GM13977 (cell line): ENCODE measurements at places on chromosomes 3 and 15.

DNA sequence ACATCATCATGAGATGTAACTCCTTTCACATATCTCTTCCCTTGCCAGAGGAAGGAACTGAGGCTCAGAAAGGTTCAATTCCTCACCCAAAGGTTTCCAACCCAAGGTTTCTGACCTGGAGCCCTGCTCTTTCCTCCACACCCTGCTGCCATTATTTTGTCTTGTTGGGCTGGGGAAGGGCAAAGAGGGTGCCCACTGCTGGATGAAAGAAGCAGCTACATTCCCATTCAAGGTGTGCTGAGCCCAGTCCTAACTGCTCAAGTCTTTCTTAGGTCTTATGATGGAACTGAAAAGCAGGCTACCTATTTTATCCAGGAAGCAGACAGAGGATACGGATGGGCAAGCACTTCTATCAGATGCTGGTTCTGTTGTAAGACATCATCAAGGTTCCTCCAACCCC lies 258.0 kb upstream of the CTDSPL start:
- no peak for DNase-seq

DNA sequence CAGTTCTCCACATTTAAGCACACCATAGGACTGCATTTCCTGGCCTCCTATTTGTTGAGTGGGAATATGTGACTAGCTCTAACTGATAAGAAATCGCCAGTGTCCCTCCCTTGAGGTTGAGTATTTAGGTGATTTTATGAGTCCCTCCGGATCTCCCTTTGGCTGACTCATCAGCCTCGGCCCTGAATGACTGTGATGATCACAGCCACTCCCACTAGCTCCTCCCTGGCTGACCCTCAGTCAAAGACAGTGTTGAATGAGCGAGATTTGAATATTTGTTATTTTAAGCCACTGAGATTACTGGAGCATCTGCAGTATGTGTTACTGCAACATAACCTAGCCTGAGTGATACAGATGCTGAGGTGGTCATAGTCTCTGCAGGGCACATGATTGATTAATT lies 515.3 kb downstream of the EPHB1 start:
- DNase-seq: no peak

DNA sequence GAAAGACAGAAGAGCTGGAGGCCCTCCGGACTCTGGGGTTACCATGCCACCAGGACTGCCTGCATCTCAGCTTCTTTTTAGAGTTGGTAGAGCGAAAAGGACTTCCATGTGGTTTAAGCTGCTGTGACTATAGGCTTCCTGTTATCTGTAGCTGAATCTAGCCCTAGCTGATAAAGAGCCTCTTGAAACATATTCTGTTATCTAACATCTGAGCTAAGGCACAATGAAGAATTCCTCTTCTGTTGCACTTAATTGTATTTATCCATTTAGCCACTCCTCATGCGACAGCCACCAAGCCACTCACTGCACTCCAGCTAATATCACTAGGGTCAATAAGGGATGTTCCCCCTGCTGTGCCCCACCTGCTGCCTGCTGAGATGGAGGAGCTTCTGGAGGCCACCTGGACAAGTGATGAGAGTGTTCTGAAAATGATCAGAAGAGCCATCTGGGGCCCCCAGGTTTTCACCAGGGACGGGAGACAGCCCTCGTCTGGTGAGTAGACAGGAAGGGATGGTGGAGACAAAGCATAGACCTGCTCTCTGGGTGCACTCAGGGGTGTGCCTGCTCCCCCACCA lies 94.6 kb upstream of the PLXNA1 start:
- DNase-seq: no peak

GRCh38 chr3:127750226-127751031 lies 71.9 kb downstream of the MGLL start:
- peak; percentile 55 for DNase-seq

GRCh38 chr3:31550452-31551251 lies 17.9 kb downstream of the STT3B start:
- DNase-seq: no peak

- no peak for DNase-seq
Observed at GRCh38 chr15:73287019-73287418, 81.7 kb downstream of the HCN4 start.

- no peak for DNase-seq
Observed at GRCh38 chr15:58232281-58233065, 94.3 kb downstream of the AQP9 start.

GRCh38 chr15:94327356-94327936 lies 96.1 kb downstream of the MCTP2 start:
- DNase-seq: peak; percentile 23

- DNase-seq: peak; percentile 60
Observed at GRCh38 chr3:16512435-16513140, 911 bp downstream of the RFTN1 start.

GRCh38 chr15:38650936-38651327 lies 86.3 kb upstream of the RASGRP1 start:
- no peak for DNase-seq

- no peak for DNase-seq
Observed at GRCh38 chr15:52336529-52336928, 40.9 kb upstream of the MYO5C start.

DNA sequence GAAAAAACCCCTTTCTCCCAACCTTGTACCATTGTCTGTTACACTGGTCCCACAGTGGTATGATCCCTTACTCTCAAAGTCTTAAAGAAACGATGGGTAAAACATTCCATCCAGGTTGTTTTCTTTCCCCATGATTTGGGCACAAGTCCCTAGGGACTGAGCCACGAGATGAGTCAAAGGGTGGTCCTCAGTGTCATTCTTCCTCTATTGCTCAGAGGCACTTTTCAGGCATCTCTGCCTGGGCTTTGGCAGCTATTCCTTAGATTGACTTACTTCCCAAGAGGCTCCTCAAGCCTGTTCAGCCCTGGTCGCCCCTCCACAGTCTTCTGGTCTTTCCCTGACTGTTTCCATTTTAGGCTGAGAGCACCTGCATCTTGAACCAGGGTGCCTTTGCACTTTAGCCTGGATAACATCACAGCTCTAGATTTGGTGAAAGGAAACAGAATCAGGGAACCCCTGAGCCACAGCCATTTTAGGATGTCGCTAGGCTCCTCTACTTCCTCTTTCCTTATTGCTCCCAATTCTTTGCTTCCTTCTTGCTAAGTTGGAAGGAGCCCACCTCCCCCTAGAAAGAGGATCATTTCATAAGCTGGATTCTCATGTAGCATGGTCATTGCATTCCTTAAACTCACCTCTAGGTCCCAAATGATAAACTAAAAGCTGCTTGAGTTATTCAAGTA lies 131.0 kb upstream of the TPRG1 start:
- DNase-seq: no peak

- no peak for DNase-seq
Observed at GRCh38 chr3:170220871-170221270, 1.4 kb upstream of the PRKCI start.

DNA sequence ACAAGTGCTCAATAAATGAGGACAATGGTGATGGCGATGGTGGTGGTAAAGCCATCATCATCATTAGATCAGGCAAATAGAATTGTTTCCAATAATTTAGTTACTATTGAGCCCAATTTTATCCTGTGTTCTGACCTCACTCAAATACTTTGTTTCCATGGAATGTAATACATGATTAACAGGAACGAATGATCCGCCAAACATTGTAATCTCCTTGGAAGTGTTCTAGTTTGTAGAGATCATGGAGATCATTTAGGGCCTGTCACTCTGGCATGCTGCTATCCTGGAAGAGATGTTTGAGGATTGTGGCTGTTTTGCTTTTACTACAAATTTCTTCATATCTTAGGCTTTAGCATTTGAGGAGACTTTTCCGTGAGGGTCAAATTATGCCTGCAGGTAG lies 2.8 kb downstream of the COL6A6 start:
- no peak for DNase-seq

DNA sequence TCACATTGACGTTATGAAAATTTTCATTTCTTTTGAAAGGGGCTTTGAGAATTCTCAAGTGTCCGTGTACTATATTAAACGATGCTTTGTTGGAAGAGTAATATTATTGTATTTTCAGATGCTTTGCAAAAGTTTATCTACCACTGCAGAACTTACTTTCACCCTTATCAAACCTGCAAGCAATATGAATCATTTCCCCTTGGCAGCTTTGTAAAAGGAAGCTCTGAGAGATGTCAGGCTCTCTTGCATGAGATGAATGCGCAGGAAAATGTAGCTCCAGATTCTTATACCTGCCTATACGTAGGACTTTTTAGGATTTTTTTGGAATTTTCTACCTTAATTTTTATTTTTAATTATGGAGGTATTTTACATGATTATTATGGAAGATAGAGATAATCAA lies 34.5 kb downstream of the GPD1L start:
- no peak for DNase-seq

- DNase-seq: no peak
Observed at GRCh38 chr3:182081096-182081495, 369.4 kb downstream of the SOX2 start.

GRCh38 chr3:173351886-173352285 lies 45.7 kb upstream of the NLGN1 start:
- no peak for DNase-seq

DNA sequence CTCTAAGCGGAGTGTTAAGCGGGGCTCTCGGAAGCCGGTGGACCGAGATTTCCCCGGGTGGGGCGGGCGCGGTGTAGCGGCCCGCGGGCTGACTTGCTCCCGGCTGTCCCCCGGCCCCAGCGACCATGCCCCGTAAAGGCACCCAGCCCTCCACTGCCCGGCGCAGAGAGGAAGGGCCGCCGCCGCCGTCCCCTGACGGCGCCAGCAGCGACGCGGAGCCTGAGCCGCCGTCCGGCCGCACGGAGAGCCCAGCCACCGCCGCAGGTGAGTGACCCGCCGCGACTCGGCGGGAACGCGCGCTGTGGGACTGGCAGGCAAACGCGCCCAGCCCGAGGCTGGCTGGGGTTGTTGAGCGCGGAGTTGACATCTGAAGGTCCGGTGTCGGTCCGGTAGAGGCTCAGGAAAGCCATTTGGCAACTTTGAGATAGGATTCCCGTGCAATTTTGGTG lies 1.3 kb downstream of the SMC4 start:
- peak; percentile 22 for DNase-seq

DNA sequence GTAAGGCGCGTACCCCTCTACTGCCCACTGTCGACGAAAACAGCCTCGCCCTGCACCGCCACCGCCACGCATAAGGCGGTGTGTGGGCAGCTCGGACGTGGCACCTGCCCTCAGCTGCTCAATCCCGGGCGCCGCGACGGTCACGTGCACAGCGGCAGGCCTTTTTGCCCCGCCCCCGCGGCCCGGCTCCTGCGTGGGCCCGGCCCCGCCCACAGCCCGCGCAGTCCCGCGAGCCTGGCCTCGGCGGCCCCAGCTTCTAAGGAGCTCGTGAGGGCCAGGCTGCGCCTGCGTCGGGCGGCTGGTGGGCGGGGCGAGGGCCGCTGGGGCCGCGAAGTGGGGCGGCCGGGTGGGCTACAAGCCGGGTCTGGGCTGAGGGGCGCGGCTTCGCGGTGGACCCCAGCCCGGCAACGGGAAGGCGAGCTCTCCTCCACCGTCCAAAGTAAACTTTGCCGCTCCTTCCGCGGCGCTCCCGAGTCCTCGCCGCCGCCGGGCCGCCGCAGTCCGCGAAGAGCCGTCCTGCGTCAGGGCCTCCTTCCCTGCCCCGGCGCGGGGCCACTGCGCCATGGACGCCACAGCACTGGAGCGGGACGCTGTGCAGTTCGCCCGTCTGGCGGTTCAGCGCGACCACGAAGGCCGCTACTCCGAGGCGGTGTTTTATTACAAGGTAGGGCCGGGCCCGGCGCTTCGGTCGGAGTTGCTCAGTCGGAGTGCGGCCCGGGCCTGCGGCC lies at the start of gene CAPN7:
TSS of gene CAPN7 (plus strand) at position 313 of the 728 bp plus-strand sequence. CDS start at position 563, 250 bp downstream.
- DNase-seq: peak; percentile 97

DNA sequence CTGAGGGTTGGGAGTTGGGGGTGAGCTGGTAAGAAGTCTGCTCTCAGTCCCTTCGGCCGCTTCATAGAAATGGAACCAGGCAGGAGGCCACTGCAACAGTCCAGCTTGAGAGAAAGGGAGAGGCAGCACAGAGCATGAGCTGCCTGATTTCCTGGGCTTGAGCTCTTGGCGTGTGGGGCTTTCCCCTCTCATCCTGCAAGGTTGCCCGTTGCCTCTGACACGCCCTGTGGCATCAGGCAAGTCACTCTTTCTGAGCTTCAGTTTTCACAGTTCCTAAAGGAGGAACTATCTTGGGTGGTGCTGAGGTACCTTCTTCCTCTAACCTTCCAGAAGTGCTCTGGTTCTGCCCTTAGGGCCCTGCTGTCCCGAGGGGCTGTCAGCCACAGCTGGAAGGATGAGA lies 4.9 kb downstream of the MESP2 start:
- no peak for DNase-seq

DNA sequence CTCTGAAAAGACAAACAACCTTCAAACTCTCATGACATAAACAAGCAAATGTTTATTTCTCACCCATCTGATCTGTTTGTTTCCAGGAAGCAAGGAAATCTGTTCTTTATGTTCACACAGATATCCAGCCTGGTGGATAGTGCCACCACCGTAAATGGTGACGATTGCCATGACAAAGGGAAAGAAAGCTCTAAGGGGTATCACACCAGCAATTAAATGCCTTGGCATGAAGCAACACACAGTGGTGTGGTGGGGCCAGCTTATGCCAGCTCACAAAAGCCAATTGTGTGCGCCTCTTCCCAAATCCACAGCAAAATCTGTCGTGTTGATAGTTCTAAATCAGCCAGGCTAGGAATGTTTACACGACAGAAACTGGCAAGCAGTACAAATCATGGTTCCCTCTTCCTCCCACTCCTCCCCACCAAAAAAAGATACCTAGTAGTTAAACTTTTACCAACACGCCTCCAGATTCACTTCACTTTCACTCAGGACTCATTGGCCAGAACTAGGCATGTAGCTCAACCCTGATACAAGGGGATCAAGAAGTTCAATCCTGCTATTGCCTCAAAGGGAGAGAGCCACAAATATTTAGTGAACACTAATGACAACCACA lies 189.2 kb upstream of the SLCO3A1 start:
- no peak for DNase-seq

DNA sequence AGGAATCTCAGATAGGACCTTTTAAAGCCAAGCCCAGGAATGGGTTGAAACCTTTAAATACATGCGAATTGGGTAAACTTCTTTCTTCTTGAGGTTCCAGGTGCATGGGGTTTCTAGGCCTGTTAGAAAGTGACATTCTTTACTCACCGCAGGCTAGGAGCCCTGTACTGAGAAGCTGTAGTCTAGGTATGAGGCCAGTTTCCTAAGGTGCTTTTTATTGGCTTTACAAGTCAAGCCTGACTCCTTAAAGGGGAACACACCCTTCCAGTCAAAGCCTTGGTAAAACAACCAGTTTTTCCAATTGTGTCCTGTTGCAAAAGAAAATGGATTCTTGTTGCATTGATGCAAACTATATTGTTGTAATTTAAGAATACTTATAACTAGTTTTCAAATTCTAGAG lies 76.1 kb upstream of the ATP11B start:
- DNase-seq: peak; percentile 48

- DNase-seq: no peak
Observed at GRCh38 chr15:32636410-32636809, 5.1 kb upstream of the SCG5 start.
